Tibial artery (tissue), 4 donors: ENCODE measurements at places on chromosomes 4 and X.

DNA sequence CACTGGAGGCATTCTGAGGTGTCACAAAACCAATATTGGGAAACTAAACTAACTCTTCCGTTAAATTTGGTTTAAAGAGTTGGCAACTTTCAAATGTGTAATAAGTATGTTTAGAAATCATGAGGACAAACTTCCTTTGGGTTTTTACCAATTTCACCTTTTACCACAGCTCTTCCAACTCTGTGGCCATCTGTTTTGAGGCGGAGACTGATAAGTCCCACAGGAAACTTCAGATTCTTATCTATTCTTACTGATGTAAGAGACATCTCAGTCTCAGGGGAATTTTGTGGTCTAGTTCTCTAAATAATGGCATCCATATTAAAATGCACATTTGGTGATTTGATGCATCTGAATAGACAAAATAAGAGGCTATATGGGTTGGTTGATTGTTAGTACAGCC lies 229.2 kb upstream of the AFF2 start:
- DNase-seq = no peak

- DNase-seq = no peak
These were observed 156.6 kb upstream of the CASK start for GRCh38 chrX:42079968-42080367.

- no peak for DNase-seq
These were observed 228.0 kb downstream of the PALLD start for GRCh38 chr4:168724686-168725411.

DNA sequence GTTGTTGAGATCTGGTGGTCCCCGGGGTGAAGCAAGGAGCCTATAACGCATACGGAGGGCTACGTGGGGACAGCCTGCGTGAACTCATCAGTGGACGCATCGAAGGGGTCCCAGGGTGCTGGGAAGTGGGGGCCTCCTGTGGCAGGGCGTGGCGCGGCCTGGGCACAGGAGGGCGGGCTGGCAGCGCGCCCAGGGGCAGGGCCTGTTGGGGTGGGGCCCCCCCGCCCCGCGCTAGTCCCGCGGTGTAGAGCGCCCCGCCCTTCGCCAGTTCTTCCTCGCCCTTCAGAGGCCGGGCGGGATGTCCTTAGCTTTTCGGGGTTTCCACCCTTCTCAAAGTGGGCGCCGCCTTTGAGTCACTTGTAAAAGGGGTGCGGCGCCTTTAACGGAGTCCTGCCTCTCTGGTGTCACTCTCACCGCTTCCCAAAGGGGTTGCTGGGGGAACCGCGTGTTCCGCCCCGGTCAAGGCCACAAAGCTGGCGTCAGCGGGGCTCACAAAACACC lies 632 bp downstream of the PLP2 start:
- peak; percentile 77 for DNase-seq

GRCh38 chr4:148203056-148203898 lies 238.9 kb downstream of the NR3C2 start:
- DNase-seq = no peak

DNA sequence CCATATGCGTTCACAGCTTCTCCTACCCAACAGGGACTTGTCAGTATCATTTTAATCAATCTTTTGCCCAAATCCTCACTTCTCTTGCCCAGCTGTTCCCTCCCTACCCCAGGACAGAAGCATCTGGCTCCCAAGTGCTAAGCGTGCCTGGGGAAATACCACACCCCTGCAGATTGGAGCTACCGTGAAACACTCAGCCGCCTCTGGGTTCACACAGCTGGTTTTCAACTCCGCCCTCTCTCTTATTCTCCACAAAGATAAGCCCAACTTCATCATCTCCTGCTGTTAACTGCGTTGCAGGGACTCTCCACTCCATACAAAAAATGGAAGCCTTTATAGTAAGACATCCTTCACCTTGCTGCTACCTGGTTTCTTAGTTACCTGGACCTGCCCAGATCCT lies 147.3 kb upstream of the FTHL17 start:
- DNase-seq = no peak

GRCh38 chr4:69717778-69718177 lies 42.6 kb downstream of the SULT1B1 start:
- DNase-seq = no peak

DNA sequence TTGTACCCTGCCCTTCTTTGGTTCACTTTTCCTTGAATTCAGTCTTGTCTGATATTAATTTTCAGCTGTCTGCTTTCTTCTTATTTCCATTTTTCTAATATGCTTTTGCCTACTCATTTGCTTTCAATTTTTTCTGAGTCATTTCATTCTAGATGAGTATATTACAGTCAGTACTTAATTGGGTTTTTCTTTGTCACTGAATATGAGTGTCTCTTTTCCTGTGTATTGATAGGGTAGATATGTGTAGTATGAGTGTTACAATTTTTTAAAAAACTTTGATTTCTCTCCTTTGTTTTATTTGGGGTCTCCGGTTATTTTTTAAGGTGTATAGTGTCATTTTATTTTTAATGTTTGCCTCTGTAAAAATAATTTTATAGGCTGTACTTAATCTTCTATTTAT lies 222.2 kb downstream of the IDS start:
- DNase-seq = no peak

DNA sequence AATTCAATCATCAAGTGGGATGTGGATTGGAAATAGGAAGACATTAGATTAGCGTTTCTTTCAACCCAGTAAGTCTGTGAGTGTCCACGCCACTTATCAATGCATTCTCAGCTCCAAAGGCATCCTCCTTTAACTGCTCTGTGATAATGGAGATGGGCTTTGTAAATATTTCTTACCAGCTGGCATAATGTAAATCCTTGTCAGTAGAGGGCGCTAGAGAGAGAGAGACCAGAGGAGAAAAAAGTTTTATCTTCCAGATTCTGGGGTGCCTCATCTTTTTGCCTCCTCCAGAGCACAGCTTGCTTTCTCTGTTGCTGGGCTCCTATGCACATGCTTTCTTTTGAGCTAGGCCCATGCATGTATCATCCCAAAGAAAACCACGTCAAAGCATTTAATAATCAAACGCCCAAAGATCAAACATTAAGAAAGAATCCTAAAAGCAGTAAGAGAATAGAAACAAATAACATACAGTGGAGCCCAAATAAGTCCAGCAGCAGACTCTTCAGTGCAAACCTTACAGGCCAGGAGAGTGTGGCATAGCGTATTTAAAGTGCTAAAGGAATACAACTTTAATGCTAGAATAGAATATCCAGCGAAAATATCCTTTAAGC lies 9.6 kb upstream of the MTMR1 start:
- no peak for DNase-seq

DNA sequence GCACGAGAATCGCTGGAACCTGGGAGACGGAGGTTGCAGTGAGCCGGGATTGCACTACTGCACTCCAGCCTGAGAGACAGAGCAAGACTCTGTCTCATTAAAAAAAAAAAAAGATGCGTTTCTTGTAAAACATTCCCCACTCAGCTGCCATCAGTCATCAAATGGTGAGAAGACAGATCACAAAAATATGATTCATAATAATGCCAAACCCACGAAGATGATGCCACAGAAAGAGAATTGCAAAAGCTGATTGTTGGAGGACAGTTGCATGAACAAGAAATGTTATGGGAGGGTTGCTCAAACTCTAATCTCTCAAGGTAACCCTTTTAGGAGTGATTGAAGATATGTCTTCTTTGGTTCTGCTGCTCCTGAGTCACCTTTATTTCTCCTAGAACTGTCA lies 21.4 kb upstream of the SMIM14 start:
- no peak for DNase-seq

GRCh38 chrX:134373736-134374135 lies 86.2 kb upstream of the HPRT1 start:
- no peak for DNase-seq

GRCh38 chr4:32435308-32435707 lies 1715.1 kb downstream of the PCDH7 start:
- DNase-seq = no peak

GRCh38 chr4:6749340-6750171 lies 33.0 kb upstream of the KIAA0232 start:
- DNase-seq = peak; percentile 51

- DNase-seq = no peak
These were observed 11.1 kb upstream of the GPM6A start for GRCh38 chr4:175823015-175823742.

- DNase-seq = no peak
These were observed 106.5 kb downstream of the FAM193A start for GRCh38 chr4:2642968-2643367.

- no peak for DNase-seq
These were observed 10.7 kb upstream of the EPGN start for GRCh38 chr4:74297539-74297938.

- DNase-seq = no peak
These were observed 114.2 kb downstream of the COMMD8 start for GRCh38 chr4:47349326-47349725.

- no peak for DNase-seq
These were observed 36.0 kb downstream of the TRIML1 start for GRCh38 chr4:188175288-188175687.

DNA sequence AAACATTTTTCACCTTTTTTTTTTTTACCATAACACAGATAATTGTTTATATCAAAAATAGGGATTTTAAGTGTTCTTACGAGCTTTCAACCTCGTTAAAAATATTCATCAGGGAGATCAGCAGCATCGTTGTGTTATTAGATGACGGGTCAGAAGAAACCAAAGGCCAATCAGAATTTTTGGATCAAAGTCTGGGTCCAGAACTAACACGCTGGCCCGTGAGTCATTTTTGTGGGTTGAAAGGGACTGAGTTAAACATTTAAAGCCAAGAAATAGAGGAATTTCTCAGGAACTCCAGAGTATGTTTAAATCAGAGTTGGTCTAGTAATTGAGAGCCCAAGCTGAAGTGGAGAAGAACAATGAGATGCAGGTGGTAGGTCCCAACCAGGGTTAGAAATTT lies 170.8 kb downstream of the TLL1 start:
- DNase-seq = no peak

DNA sequence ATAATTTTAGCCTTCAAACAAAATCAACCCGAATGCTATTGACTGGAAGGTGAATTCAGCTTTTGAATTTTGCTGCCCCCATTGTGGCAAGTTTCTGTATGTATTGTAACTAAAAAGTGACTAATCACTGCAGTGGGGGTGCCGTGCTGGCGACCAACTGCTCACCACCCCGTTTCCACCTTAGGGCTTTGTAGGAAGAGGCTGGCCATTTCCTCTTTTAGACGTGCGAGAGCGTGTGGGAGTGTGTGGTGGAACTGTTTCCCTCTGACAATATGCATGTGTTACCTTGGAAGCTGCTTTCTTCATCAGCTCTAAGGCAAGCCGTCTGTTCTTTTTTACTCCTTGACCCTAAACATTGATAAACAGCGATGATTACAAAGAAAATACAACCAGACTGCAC lies 78.8 kb downstream of the SEL1L3 start:
- no peak for DNase-seq

GRCh38 chrX:79153348-79153747 lies 8.9 kb downstream of the GPR174 start:
- DNase-seq = no peak

DNA sequence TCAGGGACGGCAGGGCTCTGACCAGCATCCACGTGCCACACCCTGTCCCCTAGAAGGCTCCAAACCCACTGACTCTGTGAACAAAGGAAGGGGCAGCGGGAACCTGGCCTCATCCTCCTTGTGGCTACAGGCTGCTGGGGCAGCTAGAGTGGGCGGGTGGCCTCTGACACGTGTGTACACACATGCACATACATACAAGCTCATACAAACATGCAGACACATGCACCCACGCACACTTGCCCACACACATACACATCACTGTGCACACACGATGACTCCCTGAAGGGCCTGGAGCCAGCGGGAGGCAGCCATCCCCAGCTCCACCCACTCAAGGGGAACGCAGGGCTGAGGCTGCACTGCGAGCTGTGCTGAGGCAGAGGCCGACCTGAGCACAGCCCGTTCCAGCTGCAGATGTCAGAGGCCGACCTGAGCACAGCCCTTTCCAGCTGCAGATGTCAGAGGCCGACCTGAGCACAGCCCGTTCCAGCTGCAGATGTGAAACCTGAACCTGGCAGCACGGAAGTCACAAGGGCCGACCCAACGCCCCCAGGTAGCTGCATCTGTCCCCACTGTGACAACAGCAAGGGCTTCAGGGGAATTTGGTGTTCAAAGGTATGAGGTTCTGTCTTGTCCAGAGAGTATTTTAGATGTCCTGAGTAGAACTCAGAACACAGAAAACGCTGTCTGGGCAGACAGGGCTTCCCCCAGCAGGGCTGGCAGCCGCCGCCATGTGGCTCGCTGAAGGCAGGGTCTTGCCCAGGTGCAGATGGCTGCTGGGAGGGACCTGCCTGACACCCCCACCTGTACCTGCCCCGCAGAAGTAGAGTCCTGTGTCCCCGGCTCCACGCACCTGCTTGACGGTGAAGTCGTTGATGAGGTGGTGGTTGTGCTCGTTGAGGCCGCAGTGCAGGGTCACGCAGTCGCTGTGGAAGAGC lies 33.5 kb downstream of the CTBP1 start:
- no peak for DNase-seq

- DNase-seq = no peak
These were observed 54.4 kb downstream of the KLHL4 start for GRCh38 chrX:87571964-87572363.

DNA sequence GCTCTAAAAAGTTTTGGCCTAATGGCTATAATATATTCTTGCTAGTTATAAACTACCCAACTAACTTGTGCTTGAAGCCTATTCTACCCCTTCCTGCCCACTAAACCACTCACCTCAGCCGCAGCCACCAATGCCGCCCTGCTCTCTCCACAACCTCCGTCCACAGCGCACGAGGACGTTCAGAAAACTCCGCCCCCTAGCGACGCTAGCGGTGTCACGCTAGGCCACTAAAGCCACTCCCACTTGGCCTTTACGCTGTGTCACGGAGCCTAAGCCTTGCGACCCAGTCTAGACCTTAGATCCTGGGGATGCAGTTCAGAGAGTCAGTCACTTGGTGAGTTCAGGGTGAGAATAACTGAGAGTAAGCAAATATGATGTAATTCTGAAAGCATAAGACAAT lies at the start of gene TEX11:
TEX11 (minus strand) TSS at position 171 of the 400 bp plus-strand sequence. CDS start 922 bp downstream, outside the sequence.
- DNase-seq = no peak

- no peak for DNase-seq
These were observed 608.6 kb upstream of the AADAT start for GRCh38 chr4:170698334-170698733.

DNA sequence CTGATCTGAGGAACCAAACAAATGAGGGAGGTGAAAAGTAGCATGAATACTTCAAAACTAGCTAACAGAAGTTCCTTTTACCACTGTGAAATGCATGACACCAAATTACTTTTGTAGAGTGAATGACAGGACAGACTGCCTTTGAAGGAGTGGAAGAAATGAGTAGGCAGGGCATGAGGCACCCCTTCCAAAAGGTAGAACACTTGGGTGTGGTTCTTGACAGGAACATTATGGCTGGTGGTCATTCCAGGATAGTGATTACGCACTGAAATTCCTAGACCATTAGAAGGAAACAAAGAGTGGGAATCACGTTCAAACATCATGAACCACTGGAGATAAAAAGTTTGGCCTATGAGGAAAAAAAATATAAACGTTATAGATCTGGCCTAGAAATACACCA lies 4.9 kb downstream of the HUWE1 start:
- DNase-seq = no peak

- no peak for DNase-seq
These were observed 189.9 kb downstream of the AASDH start for GRCh38 chr4:56197387-56197786.

- DNase-seq = no peak
These were observed 263.5 kb downstream of the TMA16 start for GRCh38 chr4:163758032-163758431.
